ENCODE measurements at places on chromosomes 7 and 10. TPM values are rescaled to one million over a fixed set of nuclear protein-coding genes. Genes with fewer than 3 reads are reported as not detected.

DNA sequence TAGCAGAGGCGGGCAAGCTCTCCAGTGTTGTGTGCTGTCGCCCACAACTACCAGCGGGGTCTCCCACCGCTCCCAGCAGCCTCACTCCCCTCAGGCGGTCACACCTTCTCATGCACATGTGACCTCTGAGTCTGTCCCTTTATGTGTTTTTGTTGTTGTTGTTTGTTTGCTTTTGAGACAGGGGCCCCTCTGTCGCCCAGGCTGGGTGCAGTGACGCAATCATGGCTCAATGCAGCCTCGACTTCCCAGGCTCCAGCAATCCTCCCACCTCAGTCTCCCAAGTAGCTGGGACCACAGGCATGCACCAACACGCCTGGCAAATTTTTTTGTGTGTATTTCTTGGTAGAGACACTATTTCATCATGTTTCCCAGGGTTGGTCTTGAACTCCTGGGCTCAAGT, 1.5 kb downstream of the CPSF4 start:
- H3K4me1 ChIP-seq, result peaks cover 30% of the 10 kb centered on the region
- H3K36me3 ChIP-seq, result peaks cover 32% of the 10 kb centered on the region
- peak overlapping the region; percentile 98 for H3K4me3 ChIP-seq
- H3K27me3 ChIP-seq, result no peaks in the 10 kb centered on the region
- no peak for DNase-seq

- H3K4me3 ChIP-seq, result no peak overlapping the region
- H3K27me3 ChIP-seq, result no peaks in the 10 kb centered on the region
- no peak overlapping the region for H3K27ac ChIP-seq
- no peaks in the 10 kb centered on the region for H3K4me1 ChIP-seq
These were observed 25.5 kb downstream of the GTF2IRD1 start for GRCh38 chr7:74479066-74479781.

DNA sequence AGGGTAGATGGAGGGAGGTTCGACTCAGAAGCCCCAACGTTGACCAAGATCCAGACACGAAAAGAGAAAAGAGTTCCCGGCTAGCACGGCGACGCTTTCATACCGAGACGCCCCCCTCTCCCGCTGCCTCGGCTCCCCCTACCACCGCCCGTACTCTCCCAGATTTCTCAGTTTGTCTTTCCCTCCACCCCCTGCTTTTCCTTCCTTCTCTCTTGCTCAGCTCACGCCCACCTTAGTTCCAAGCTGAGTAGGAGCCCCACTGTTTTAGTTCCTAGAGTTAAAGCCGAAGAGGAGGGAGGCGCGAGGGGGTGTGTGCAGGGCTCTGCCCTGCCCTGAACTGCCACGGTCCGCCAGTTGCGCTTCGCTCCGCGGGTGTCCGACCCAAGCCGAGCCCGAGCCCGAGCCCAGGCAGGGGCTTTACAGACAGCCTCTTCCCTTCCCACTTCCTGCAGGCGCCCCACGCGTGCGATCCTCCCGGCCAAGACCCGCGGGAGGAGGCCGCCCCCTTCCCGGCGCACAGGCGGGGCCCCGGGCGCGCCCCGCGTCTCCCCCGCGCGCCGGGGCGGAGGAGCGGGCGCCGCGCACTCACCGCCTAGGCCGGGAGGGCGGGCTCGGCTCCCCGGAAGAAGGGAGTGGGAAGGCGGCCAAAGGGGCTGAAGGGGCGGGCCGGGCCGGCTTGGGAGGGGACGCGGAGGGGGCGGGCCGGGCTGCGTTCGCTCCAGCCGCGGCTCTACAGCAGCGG, at the start of gene EPHB6:
Gene EPHB6, plus strand, starts transcription at position 705 of the 742 bp plus-strand sequence. CDS start 8,152 bp downstream, outside the sequence.
- H3K4me3 ChIP-seq, result peak within 1 kb of the TSS; percentile 92
- peaks cover 23% of the 10 kb centered on the region for H3K27me3 ChIP-seq
- no peaks in the 10 kb centered on the region for H3K36me3 ChIP-seq
- H3K27ac ChIP-seq, result peak within 1 kb of the TSS; percentile 47

- no peaks in the 10 kb centered on the region for H3K27me3 ChIP-seq
- no peak overlapping the region for H3K4me3 ChIP-seq
- no peak for DNase-seq
- H3K27ac ChIP-seq, result no peak overlapping the region
These were observed 24.3 kb downstream of the SLC29A3 start for GRCh38 chr10:71343392-71343773.

GRCh38 chr10:3397231-3397630, 224.6 kb upstream of the PITRM1 start:
- DNase-seq, result no peak
- no peak overlapping the region for H3K27ac ChIP-seq
- peaks cover 24% of the 10 kb centered on the region for H3K27me3 ChIP-seq
- H3K4me1 ChIP-seq, result no peaks in the 10 kb centered on the region

DNA sequence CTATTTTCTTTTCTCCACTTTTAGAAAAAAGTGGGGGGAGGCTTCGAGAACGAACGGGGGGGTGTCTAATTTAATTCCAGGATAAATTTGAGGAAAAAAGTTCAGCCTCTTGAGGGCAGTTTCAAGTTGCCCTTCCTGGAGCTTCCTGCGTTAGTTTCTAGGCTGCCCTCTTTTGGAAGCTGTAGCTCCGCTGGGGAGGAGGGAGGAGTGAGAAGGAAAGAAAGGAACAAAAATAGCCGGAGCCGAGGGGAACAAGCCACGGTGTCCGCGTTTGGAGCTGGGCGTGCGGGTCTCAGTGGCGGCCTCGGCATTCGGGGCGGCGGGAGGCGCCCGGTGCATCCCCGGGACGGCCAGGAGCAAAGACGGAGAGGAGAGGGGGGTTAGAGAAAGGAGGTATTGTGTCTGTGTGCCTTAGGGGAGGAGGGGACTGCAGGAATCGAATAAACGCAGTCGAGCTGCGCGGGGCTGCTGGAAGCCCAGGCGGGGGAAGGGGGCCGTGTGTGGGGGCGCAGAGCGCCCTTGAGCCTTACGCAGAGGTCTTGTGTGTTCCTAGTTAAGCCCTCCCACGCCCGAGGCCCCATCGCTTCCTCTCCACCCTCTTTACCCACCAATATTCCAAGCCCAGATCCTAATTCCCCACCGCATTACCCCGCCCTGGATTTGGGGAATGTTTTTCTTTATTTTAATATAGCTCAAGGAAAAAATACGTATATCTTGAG, 2.0 kb upstream of the TNRC18 start:
- DNase-seq, result no peak
- no peaks in the 10 kb centered on the region for H3K36me3 ChIP-seq
- H3K4me1 ChIP-seq, result peaks cover 52% of the 10 kb centered on the region
- H3K27ac ChIP-seq, result no peak overlapping the region

DNA sequence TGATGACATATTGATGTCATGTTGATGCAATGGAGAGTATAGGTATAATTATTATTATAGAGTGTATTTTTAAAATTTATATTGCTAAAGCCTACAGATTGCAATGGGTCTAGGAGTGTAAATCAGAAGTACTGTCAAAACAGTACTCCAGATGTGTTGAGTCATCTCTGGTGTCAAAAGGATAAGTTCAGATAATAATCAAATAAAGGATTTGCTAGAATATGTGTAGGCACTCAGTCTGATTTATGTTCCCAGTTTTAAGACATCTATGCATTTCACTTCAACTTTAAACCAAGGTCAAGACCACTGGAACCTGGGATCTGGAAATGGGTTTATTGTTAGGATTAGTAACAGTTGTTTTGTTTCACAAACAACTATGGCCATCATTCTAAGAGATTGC, 342.3 kb upstream of the BMPER start:
- H3K27ac ChIP-seq, result no peak overlapping the region
- peaks cover 2% of the 10 kb centered on the region for H3K4me1 ChIP-seq
- H3K4me3 ChIP-seq, result no peak overlapping the region
- no peaks in the 10 kb centered on the region for H3K27me3 ChIP-seq
- H3K36me3 ChIP-seq, result no peaks in the 10 kb centered on the region
- no peak for DNase-seq

- peaks cover 3% of the 10 kb centered on the region for H3K27me3 ChIP-seq
- no peaks in the 10 kb centered on the region for H3K36me3 ChIP-seq
- H3K4me3 ChIP-seq, result no peak overlapping the region
- peak; percentile 55 for DNase-seq
These were observed 109.8 kb downstream of the SH3PXD2A start for GRCh38 chr10:103745341-103746247.

GRCh38 chr10:101839416-101840063, 4.1 kb downstream of the KCNIP2 start:
- peaks cover 17% of the 10 kb centered on the region for H3K27me3 ChIP-seq
- peaks cover 2% of the 10 kb centered on the region for H3K36me3 ChIP-seq
- H3K4me3 ChIP-seq, result peak overlapping the region; percentile 74
- H3K4me1 ChIP-seq, result peaks cover 53% of the 10 kb centered on the region
- H3K27ac ChIP-seq, result no peak overlapping the region

DNA sequence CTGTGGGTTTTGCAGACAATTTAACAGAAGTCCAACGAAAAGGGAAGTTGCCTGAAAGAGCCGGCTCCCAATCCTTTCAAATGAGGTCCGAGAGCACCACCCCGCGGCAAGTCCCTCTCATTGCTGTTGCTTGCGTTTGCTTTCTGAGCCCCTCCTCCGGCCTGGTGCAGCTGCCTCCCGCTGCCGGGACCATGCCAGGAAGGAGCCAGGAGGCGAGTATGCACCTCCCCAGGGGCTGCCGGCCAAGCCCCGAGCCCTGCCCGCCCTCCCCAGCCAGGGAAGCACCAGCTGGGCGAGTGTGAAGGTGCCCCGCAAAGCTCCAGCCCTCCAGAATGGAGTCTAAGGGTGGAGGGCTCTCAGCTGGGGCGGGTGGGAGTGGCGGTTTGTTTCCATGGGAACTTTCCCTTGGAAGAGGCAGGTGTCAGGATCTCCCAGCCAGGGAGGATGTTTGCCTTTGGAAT, 25.8 kb upstream of the PPP2R2D start:
- H3K27me3 ChIP-seq, result peaks cover 21% of the 10 kb centered on the region
- peaks cover 3% of the 10 kb centered on the region for H3K4me1 ChIP-seq
- H3K27ac ChIP-seq, result no peak overlapping the region
- H3K36me3 ChIP-seq, result no peaks in the 10 kb centered on the region
- peak; percentile 75 for DNase-seq

DNA sequence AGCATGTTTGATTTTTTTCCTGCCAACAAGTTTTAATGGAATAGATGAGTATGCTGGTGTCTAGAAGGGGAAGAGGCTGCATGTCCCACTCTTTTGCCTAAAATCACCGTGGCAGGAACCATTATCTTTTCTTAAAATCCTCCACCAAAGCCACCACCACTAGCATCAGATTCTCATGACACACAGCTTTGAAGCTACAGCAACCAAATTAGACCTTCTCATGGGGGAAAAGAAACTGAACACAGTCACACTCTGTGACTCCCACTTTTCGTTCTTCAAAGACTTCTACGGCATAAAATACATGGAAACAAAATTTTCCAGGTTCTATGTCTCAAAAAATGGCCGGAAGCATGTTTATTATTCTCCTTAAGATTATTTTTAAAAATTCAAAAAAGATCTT, 81.8 kb downstream of the SGMS1 start:
- DNase-seq, result no peak
- H3K36me3 ChIP-seq, result peaks cover 5% of the 10 kb centered on the region
- H3K4me1 ChIP-seq, result peaks cover 75% of the 10 kb centered on the region
- no peak overlapping the region for H3K4me3 ChIP-seq
- H3K27ac ChIP-seq, result peak overlapping the region; percentile 10

GRCh38 chr7:31027161-31027965, 24.7 kb upstream of the ADCYAP1R1 start:
- H3K27ac ChIP-seq, result no peak overlapping the region
- no peak for DNase-seq
- no peak overlapping the region for H3K4me3 ChIP-seq
- H3K4me1 ChIP-seq, result peaks cover 40% of the 10 kb centered on the region
- H3K27me3 ChIP-seq, result peaks cover 3% of the 10 kb centered on the region

- no peak within 1 kb of the TSS for H3K27ac ChIP-seq
- peaks cover 9% of the 10 kb centered on the region for H3K27me3 ChIP-seq
- H3K4me3 ChIP-seq, result no peak within 1 kb of the TSS
- no peaks in the 10 kb centered on the region for H3K4me1 ChIP-seq
- no peak for DNase-seq
These were observed at the start of gene MSMB for GRCh38 chr10:46046261-46046660. TSS of gene MSMB (minus strand) at chr10:46046269. CDS start at chr10:46046237, 32 bp downstream.

DNA sequence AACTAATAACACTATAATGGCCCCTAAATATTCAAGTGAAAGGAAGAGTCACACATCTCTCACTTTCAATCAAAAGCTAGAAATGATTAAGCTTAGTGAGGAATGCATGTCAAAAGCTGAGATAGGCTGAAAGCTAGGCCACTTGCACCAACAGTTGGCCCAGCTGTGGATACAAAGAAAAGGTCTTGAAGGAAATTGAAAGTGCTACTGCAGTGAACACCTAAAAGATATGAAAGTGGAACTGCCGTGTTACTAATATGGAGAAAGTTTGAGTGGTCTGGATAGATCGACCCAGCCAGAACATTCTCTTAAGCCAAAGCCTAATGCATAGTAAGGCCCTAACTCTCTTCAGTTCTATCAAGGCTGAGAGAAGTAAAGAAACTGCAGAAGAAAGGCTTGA, 12.1 kb upstream of the SNX13 start:
- H3K4me1 ChIP-seq, result peaks cover 18% of the 10 kb centered on the region
- peak overlapping the region; percentile 50 for H3K4me3 ChIP-seq
- peak; percentile 29 for DNase-seq

GRCh38 chr7:33666531-33666930, 238.8 kb upstream of the BMPER start:
- H3K4me1 ChIP-seq, result peaks cover 4% of the 10 kb centered on the region
- DNase-seq, result no peak
- H3K4me3 ChIP-seq, result no peak overlapping the region
- H3K27ac ChIP-seq, result no peak overlapping the region

- peak; percentile 65 for DNase-seq
- no peak overlapping the region for H3K27ac ChIP-seq
- H3K4me1 ChIP-seq, result no peaks in the 10 kb centered on the region
- H3K27me3 ChIP-seq, result no peaks in the 10 kb centered on the region
- H3K4me3 ChIP-seq, result no peak overlapping the region
These were observed 14.5 kb downstream of the VWDE start for GRCh38 chr7:12389089-12389700.

GRCh38 chr7:135757719-135758411, 9.3 kb upstream of the FAM180A start:
- no peak overlapping the region for H3K4me3 ChIP-seq
- peaks cover 16% of the 10 kb centered on the region for H3K27me3 ChIP-seq
- no peaks in the 10 kb centered on the region for H3K4me1 ChIP-seq
- DNase-seq, result no peak

DNA sequence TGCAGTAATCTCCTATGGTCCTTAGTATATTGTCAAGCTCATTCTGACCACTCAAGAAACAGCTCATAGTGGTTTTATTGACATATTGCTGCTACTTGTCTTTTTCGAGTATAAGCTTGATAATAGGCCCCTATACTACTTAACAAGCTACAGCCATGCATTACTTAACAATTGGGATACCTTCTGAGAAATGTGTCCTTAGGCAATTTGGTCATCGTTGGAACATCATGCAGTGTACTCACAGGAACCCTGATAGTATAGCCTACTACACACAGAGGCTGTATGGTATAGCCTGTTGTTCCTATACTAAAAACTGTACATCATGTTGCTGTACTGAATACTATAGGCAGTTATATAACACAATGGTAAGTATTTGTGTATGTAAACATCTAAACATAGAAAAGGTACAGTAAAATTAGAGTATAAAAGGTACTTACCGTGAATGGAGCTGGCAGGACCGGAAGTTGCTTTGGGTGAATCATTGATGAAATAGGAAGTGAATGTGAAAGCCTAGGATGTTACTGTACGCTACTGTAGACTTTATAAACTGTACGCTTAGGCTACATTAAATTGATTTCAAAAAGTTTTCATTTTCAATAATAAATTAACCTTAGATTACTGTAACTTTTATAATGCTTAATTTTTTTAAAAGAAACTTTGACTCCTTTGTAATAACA, 160.9 kb downstream of the LRRC4 start:
- H3K27ac ChIP-seq, result no peak overlapping the region
- peaks cover 19% of the 10 kb centered on the region for H3K36me3 ChIP-seq
- peaks cover 7% of the 10 kb centered on the region for H3K4me1 ChIP-seq

The PTN gene
- total RNA-seq, result not detected

The FUOM gene
- total RNA-seq, result 13.4 TPM

The ABHD11 gene
- total RNA-seq, result 20.7 TPM

The MYH16 gene
- not detected for total RNA-seq

The CHN2 gene
- 9.2 TPM for total RNA-seq

The XPNPEP1 gene
- 102 TPM for total RNA-seq

The EPHB6 gene
- total RNA-seq, result 7.0 TPM

The PAPOLB gene
- not detected for total RNA-seq

The TRPV6 gene
- not detected for total RNA-seq

Measured in activated CD8-positive, alpha-beta T cell treated with anti-CD3 and anti-CD28 coated beads, Interleukin-2, amount 10 ng/mL, durations not matched to agents 7 days and 5 days (primary cell).